ENCODE measurements at places on chromosomes 11 and 22.

DNA sequence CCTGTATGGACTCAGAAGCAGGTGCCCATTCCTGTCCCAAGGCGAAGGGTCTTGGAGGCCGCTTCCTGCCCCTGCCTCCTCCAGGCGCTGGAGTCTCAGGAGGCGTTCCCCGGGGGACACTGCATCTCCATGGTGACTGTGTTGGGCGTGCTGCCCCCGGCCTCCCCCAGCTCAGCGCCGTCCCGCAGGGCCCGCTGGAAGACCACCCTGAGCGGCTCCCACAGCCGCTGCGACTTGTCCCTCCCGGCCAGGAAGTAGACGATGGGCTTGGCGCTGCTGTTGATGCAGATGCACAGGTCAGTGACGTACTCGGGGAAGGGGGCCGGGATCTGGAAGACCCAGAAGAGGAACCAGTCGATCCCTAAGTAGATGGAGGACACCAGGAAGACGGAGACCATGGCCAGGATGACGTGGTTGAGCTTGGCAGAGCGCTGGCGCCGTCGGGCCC lies 7.8 kb downstream of the MRGPRF start:
- DNase-seq: no peak

GRCh38 chr22:38861170-38861876 lies 10.7 kb downstream of the CBX6 start:
- DNase-seq: no peak

DNA sequence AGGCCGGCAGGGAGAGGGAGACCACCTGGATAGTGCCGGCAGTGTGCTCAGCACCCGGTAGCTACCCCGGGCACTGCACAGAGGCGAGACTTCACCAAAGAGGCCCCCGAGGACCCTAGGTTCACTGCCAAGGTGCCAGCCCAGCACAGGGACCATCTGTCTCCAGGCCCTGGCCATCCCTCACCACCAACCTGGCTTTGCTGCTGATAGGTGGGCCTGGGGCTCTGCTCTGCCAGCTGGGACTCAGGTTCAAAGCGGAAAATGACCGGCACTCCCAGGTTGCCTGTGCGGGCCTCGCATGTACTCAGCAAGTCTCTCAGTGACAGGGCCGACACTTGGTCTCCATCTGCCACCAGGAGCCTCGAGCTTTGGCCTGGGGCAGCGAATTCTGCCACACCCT lies 812.2 kb downstream of the BRD1 start:
- DNase-seq: no peak

GRCh38 chr11:112784323-112785073 lies 176.7 kb upstream of the NCAM1 start:
- DNase-seq: no peak

DNA sequence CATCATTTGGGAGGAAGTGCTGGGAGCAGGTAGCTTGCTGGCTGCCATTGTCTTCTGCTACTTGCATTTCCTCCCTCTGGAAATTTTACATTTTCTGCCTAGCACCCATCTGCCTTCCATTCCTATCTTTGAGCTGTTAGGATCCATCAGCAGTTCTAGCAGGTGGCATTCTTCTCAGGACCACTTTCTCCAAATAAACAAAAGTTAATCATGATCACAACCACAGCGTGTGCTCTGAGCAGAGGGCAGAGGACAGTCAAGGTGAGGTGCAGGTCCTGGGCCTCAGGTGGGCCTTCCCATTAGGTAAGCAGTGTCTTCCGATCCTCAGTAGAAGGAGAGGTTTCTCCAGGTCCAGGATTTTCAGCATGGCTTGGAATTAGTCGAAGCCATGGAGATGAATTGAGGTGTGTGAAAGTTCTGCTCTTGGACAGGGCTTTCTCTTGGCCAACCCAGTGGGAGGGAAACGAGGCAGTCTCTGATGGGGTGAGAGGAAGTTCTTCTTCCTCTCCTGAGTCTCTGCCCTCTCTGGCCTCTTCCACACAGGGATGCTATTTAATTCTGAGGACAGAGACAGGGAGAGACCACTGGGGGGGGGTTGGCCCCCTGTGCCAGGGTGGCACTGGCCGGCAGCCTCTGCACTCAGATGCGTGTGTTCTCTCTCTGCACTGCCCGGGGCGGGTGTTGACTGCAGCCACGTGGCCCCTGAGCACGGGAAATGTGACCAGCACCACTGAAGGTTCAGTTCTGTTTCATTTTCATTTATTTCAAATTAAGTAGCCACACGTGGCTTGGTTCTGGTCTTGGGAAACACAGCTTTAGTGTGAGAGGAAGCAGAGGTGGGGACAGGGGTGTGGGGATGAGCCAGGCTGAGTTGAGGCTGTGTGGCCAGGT lies 170.8 kb downstream of the TBC1D22A start:
- no peak for DNase-seq

GRCh38 chr22:30390974-30391691 lies 3.9 kb upstream of the RNF215 start:
- DNase-seq: peak; percentile 73

DNA sequence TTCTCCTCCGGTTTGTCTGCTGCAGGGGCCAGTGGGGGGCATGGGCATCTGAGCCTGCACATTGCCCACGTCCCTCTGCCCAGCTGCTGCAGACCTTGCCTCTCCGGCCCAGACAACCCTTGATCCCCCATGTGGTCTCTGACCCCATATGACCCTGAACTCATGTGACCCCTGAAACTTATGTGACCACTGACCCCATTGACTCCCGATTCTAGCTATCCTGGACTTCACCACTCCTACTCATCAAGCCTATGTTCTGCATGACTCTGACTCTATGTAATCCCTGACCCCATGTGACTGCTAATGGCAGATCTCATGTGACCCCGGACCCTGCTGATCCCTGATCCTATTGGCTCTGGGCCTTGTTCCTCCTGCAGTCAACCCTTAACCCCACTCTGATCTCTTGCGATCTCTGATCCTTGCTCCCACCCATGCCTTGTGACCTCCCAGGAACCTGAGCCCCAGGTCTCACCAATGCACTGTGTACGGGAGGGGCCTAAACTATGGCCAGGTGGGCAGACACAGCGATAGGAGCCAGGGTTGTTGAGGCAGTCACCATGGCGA lies 5.7 kb downstream of the LTBP3 start:
- no peak for DNase-seq

DNA sequence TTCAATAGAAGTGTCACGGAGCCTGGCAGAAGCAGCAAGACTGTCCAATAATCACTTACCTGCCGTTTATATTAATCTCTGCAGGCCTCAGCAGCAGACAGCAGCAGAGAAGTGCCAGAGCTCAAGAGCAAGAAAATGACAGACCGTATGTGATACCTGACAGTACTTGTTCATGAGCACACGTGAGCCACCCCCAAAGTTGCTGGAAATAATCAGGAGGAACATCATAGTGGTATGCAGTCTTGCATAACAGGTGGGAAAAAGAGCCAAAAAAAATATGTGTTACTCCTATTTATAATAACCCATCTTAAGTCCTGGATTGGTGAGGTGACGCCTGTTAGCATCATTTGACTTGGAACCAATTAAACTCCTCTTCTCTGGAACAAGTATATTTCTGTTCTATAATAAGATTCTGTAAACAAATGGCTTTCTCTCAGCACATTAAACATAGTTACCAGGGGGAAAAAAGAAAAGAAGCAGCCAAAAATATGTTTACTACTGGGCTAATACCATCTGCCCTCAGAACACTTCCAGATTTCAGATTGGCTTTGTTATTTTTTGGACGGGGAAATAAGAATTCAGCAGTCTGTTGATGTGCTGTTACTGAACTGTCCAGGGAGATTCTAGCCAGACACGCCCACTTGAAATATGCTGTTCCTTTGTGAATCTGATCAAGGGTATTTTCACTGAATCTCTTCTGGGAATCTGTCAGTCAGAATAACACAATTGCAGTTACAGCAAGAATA lies 7.9 kb upstream of the SLN start:
- no peak for DNase-seq

GRCh38 chr11:73194593-73194992 lies 23.5 kb upstream of the P2RY2 start:
- no peak for DNase-seq

GRCh38 chr22:27761665-27762064 lies 39.9 kb downstream of the MN1 start:
- no peak for DNase-seq

GRCh38 chr11:73804712-73805111 lies 17.0 kb downstream of the MRPL48 start:
- no peak for DNase-seq

DNA sequence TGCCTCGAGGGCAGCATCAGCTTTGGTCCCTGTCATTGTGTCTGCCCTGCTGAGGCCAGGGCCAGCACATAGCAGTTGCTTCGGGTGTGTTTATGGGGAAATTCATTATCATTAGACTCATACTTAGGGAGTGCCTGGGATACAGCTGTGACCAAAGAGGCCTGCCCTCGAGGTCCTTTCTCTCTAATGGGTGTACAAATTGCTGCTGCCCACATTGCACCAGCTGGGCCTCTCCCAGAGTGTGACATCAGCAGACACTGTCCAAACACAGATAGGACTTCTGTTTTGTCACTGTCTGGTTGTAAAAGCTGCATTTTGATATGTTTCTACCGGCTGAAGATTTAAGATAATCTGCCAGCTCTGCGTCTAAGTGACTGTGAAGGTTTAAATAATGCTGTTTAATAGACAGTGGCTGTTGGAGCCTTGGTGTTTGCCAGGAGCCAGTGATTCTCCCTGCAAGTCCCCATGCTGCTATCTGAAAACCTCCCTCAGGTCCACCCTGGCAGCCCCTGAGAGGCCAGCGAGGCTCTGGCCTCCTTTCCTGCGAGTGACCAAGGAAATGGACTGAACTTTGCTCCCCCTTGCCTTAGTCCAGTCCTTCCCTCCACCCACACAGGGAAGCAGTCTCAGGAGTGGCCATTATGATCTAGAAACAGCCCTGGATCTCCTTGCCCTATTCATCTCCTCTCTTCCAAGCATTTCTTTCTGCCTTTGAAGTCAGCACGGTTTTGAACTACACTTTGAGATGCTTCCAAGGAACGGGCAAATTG lies 505.2 kb downstream of the TBC1D22A start:
- no peak for DNase-seq

DNA sequence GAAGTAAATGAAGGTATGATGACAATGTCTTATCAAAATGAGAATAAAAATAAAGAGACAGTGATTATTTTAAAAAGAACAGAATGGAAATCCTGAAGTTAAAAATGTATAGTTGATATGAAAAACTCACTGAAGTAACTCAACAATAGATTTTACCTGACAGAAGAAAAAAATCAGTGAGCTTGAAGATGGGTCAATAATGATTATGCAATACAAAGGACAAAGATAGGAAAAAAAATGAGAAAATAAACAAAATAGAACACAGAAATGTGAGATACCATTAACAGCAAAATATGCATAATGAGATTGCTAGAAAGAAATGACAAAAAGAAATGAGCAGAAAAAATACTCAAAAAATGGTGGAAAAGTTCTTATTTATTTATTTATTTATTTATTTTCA lies 19.1 kb upstream of the APLNR start:
- DNase-seq: no peak

- DNase-seq: no peak
Observed at GRCh38 chr11:110134110-110134509, 40.9 kb downstream of the ZC3H12C start.

- no peak for DNase-seq
Observed at GRCh38 chr22:17121233-17122195, at the start of gene TMEM121B. Gene TMEM121B (minus strand): TSS chr22:17121360. CDS start chr22:17121127, 233 bp downstream.

GRCh38 chr11:34356913-34357700 lies 703 bp downstream of the ABTB2 start:
- DNase-seq: peak; percentile 28

GRCh38 chr11:59008947-59009346 lies 69.7 kb downstream of the GLYATL1 start:
- no peak for DNase-seq

- DNase-seq: no peak
Observed at GRCh38 chr11:69889400-69890318, 70.4 kb upstream of the FGF3 start.

DNA sequence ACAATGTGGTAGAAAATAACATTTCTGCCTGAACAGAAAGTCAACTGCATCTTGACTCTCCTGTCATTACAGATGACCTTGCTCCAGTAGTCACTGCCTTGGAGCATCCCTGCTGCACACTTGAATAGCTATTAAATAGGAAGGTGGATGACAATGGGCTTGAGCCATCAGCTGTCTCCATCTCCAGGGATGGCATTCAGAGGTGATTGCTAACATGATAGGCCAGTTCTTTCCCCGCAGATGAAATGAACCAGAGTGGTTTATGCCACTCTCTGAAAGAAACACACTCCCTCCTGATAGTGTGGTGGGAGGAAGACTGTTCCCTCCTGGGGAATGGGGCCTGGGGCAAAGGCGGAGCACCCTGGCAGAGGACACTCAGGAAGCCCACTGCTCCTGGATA lies 57.1 kb upstream of the OLFML1 start:
- no peak for DNase-seq

DNA sequence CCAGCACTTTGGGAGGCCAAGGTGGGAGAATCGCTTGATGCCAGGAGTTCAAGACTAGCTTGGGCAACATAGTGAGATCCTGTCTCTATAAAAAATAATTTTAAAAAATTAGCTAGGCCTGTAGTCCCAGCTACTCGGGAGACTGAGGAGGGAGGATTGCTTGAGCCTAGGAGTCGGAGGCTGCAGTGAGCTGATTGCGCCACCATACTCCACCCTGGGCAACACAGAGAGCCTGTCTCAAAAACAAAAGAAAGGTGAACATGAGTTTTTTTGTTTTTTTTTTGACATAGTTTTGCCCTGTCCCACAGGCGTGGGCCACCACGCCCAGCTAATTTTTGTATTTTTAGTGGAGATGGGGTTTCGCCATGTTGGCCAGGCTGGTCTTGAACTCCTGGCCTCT lies 17.6 kb downstream of the MED15 start:
- no peak for DNase-seq

DNA sequence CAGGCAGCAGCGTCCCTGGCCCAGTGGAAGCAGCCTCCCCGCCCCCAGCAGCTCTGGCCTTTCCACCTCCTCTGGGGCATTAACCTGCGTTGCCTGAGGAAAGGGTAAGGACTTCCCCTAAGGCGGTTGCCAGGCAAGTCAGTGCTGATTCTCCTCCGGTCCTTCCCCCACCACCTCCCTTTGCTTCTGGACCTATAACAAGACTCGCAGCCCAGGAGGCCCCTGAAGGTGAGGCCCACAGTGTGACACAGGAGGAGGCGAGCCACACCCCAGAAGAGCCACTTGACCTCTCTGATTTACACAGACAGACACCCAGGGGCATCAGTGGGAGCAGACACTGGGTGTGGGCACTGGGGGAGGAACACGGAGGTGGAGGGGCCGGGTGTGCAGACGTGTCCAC lies 35.4 kb downstream of the ASCL2 start:
- no peak for DNase-seq

- no peak for DNase-seq
Observed at GRCh38 chr11:44248109-44248508, 61.8 kb downstream of the ALX4 start.

DNA sequence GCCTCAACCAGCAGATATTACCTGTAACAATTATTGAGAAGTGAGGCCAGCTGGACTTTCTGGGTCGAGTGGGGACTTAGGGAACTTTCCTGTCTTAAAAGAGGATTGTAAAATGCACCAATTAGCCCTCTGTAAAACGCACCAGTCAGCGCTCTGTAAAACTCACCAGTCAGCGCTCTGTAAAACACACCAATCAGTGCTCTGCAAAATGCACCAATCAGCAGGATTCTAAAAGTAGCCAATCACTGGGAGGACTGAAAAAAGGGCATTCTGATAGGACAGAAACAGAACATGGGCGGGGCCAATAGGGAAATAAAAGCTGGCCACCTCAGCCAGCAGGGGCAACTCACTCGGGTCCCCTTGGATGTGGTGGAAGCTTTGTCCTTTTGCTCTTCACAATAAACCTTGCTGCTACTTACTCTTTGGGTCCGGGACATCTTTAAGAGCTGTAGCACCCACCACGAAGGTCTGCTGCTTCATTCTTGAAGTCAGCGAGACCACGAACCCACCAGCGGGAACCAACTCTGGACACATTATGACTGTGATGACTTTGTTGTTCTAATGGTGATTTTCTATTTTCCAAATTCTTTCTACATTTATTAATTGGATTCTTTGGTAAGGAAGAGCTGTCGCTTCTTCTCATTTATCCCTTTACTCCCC lies 40.2 kb upstream of the FGF3 start:
- no peak for DNase-seq
